AG04450 (cell line): ENCODE measurements at places on chromosomes 7 and 10.

DNA sequence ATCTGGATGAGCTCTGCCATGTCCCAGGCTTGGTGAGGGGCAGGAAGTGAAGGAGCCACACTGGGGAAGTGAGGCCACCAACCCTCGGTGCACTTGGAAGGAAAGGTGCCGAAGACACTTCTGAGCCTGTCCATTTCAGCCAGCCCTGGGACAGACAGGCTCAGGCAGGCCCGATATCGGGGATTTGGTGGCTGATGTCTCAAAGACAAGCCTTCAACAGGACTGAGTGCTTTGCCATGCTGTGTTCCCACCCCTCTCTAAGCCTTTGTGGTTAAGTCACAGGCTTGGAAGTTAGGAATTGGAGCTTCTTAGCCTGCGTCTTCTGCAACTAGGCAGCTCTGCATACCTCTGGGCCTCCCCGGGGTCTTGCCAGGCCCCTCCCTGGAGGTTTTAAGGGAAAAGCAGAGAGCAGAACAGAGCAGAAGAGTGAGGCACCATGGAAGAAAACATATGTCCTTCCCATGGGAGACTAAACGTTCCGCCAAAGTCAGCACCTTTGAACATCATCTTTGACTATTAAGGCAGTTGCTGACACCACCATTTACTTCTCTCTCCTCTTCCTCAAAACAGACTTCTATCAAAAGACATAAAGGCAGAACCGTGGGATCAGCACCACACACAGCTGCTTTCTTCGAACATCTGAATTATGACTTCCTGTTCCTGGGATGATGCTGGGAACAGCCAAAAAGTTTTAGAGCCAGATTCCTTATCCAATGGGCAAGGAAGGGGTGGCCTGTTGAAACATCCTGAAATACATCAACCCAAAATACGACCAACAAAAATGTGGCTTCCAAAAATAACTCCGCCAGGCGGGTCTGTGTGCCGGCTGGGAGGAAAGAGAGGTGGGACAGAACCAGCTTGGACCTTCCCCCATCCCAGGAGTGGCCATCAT is 71.8 kb downstream of the AFAP1L2 start:
- DNase-seq, result no peak

DNA sequence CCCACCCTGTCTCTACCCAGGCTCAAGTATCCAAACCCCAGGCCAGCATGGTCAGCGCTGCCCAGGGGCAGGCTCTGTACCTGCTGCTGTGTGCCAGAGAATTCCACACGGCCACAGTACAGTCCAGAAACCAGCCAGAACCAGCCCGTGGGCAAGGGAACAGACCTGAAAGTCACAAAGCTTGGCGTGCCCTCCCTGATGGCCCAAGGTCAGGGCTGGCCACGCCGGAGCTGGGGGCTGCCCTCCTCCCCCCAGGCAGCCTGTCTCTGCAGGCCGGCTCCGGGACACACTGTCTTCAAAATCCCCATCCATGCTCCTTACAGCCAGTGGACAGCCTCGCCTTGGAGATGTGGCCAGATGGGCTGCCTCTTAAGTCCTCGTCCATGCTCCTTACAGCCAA is 78.4 kb downstream of the CTBP2 start:
- DNase-seq, result no peak

- DNase-seq, result no peak
These were observed 80.9 kb downstream of the DIP2C start for GRCh38 chr10:608331-609261.

DNA sequence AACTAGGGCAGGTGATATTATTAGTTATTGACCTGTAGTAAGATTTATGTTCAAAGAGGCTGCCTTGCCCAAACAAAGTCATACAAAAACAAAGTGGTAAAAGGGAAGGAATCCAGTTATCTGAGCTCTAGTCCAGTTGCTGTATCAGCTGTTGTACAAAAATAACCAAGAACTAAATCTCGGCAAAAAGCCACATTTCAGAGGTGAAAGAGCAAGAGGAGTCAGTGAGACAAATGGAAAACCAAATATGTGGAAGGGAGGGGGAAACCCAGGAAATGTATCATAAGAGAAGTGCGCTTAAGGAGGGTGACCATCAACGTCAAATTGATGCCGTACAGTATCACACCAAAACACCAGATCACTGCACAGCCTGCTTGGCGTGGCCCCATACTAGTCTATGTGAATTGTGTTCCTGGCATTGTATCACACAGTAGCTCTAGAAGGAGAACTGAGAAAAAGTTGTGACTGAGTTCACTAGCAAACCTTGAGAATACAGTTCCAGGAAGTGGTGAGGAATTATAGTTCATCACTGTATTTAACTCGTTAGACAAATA is 6.4 kb downstream of the AGBL3 start:
- DNase-seq, result no peak

DNA sequence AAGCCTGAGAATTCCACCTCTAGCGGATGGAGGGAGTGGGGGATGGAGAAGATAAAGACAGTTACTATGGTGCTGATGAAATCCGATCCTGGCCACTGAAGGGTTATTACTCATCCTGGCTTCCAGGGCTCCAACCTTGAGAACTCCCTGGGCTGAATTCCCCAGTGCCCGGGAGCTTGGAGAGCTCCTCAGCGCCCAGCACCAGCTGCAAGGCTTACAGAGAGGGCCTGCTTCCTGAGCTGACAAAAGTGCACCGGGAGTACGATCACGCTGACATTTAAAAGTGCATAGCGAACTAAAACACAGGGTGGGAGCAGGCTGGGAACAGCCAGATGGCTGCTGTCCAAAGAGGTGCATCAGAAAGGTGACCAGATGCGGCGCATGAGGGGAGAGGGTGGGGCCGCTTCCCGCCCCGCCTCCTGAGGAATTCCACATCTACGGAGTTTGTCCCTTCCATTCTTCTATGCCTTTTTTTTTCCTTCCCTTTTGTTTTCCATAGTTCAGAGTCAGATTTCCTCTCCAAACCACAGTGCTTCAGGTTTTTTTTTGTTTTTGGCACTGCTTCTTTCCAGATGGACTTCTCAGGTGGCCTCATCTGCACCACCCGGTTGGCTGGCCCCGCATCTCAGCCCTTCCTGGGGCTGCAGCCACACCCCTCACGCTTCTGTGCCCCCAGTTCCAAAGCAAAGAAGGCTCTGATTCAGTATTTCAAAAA is 62.4 kb upstream of the MKRN1 start:
- peak; percentile 82 for DNase-seq

- no peak for DNase-seq
These were observed 201.0 kb upstream of the LYZL2 start for GRCh38 chr10:30830315-30831230.

GRCh38 chr10:129404091-129404490 is 63.0 kb upstream of the MGMT start:
- DNase-seq, result no peak

GRCh38 chr10:99456931-99457288 is 26.5 kb upstream of the GOT1 start:
- DNase-seq, result no peak
